ENCODE measurements at places on chromosomes 6 and 20.

- no peak for DNase-seq
These were observed 3.2 kb downstream of the CEP162 start for GRCh38 chr6:84224251-84224650.

DNA sequence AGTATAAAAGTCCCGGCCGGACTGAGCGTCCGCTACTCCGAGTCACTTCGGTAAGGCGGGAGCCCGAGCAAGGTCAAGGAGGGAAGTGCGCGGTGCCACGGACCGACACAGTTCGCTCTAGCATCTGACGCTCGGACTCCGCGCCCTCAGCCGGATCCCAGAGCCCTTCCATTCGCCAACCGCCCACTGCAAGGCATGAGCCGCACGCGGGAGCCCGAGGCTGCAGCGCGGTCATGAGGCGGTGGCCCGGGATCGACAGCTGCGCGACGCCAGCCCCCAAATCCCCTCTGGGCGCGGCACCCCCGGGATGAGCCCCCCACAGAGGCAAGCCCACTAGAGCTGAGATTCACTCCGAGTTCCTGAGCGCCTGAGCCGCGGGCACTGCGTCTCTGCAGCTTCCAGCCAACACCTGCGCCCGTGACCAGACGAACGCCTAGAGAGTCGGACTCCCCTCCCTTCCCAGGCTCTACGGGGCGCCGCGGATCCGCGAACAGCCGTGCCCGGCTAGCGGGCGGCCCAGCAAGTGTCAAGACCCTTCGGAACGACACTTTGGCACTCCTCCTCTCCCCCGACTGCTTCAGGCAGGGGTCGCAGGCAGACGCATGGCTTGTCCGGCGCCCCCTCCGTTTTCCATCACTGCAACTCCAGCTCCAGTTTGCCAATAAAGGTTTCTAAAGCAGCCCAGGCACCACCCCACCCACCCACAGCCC lies 725 bp upstream of the ISM1 start:
- DNase-seq = no peak

DNA sequence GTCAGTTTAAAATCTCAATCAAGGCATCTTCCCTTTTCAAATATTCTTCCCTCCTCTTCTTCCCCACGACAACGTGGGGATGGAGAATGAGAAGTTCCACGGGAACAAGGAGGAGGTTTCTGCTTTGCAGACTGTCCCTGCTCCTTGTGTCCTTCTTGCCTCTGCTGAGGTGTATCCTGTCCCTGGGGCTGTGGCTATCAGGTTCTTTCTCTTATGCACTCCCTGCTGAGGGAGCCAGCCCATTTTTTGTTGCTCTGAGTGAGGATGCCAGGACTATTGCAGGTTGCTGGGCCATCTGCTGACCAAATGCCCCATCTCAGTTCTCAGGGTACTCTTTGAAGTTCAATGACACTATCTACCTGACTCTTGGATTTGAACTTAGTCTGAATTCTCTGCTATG lies 533.6 kb downstream of the RNF144B start:
- DNase-seq = no peak

DNA sequence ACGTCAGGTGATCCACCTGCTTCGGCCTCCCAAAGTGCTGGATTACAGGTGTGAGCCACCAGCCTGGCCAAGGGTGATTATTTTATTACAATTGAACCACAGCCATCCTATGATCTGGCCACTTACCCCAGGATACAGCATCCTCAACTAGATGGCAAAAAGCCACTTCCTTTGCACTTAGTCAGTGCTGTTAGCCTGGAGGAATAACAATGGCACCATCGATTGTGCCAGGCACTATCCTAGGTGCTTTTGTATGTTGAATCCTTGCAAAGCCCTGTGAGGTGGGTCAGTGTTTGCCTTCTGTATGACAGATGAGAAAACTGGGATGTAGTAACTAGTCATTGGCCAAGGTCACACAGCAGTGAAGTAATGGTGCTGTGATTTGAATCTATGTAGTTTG lies 11.2 kb upstream of the TTPAL start:
- DNase-seq = no peak

DNA sequence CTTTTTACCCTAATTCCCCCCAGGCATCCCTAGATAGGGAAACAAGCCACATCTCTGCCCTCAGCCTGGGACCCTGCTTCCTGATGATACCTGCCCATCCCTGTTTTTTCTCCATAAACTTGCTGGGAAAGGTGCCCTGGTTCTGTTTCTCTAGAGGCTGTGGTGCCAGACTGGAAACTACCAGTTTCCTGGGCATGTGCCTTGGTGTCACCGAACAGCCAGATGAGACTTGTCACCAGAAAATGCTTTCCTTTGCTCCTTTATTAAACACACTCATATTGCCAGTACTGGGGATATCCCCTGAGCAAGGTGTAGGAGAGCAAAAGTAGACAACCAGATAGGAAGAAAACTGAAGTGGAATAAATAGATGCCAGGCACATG lies 16.8 kb downstream of the SRSF3 start:
- DNase-seq = no peak

DNA sequence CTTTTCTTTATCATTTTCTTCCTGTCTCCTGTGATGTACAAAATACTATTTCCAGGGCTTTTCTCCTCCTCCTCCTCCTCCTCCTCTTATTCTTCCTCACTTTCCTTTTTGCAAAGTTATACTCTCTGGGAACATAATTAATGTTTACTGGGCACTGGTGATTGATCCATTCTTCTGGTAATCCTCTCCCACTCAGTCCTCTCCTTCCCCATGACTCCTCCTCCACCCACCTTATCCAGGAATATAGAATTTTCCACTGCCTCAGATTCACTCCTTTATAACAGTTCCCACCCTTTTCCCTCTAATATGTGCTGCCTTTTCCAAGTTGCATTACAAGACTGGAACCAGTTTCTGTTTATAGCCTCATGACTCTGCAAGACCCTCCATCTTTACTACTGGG lies 62.5 kb upstream of the IYD start:
- no peak for DNase-seq

GRCh38 chr20:58117944-58118343 lies 110.5 kb downstream of the ANKRD60 start:
- DNase-seq = no peak

DNA sequence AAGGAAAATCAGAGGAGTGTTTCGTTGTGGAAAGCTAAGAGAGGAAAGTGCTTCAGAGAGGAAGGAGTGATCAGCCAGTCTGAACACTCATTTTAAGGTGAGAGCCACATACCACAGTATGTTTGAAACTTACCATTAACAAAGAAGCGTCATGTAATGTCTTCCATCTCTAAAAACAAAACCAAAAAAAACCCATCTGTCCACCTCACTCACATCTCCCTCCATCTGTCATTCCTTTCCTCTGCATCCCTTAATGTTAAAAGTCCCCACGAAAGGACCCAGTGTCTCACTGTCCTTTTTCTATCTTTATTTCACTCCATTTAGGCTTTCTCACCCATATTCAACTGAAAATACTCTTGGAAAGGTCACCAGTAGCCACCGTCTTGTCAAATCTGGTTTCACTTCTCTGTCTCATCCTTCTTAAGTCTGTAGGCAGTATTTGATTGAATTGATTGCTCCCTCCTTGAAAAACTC lies 59.4 kb upstream of the GNRH2 start:
- no peak for DNase-seq

DNA sequence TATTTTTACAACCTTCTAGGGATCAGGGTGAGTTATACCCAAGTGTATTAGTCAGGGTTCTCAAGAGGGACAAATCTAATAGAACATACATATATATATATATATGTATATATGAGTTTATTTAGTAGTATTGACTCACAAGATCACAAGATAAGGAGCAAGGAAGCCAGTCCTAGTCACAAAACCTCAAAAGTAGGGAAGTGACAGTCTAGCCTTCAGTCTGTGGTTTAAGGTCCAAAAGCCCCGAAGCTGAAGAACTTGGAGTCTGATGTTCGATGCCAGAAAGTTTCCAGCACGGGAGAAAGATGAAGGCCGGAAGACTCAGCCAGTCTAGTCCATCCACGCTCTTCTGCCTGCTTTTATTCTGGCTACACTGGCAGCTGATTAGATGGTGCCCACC lies 632.7 kb upstream of the AGPAT4 start:
- DNase-seq = no peak

DNA sequence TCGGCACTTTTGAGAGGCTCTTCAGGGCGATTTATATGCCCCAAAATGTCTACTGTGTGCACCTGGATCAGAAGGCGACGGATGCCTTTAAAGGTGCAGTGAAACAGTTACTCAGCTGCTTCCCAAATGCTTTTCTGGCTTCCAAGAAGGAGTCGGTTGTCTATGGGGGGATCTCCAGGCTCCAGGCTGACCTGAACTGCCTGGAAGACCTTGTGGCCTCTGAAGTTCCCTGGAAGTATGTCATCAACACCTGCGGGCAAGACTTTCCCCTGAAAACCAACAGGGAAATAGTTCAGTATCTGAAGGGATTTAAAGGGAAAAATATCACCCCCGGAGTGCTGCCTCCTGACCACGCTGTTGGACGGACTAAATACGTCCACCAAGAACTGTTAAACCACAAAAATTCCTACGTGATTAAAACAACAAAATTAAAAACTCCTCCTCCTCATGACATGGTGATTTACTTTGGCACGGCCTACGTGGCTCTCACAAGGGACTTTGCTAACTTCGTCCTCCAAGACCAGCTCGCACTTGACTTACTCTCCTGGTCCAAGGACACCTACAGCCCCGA lies 8.2 kb downstream of the GCNT2 start:
- no peak for DNase-seq

DNA sequence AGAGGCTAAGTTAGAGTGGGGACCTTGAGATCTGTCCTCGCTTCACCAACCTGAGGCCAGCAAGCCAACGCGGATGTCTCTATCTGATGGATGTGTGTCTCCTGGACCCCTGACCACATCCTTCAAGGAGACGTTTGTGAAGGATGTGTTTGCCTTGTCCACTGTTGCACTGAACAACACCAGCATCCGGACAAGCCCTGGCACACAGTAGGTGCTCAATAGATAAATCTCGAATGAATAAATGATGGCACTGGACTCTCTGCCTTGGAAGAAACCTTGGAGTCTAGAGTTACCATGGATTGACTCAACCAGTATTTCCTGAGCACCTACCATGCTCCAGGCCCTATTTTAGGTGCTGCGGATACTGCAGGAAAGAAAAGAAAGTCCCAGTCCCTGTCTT lies 97.7 kb upstream of the PTPN1 start:
- no peak for DNase-seq

DNA sequence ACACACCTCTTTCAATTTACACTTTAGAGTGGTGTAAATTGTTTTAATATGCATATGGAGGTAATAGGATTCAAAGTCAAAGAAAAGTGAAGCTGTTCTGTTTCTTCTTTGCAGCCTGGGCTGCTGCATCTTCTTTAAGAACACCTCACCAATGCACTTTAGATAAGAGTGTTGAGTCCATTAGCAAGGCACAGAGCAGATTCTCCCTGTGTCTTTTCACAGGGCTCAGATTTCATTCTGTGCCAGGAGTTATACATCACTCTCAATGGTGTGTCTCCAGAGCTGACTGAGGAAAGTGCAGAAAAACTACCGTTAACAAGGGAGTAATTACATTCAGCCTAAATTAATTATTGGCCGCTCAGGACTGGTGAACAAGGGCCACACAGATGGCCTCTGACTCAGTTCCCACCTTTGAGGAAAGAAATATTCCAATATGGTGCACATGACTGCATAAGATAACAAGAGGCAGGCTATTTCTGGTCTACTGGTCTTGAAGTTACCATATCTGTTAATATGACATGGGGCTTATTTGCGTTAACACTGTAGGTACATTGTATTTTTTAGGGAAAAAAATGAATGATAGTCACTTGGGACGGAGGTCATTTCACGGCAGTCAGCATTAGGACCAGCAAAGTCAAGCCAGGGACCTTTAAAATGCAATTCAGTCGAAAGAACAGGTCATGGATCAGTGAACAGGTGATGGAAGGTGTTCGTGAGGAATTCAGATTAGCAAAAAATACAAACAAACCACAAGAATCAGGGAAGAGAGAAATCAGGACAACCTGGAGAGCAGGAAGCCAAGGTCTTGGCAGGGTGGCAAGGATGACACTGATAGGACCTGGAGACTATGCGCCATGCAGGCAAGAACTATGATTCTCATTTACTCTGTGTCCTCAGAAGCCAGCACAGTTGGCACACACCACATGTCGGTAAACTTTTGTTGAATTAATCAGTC lies 203.7 kb downstream of the TBX18 start:
- DNase-seq = no peak

DNA sequence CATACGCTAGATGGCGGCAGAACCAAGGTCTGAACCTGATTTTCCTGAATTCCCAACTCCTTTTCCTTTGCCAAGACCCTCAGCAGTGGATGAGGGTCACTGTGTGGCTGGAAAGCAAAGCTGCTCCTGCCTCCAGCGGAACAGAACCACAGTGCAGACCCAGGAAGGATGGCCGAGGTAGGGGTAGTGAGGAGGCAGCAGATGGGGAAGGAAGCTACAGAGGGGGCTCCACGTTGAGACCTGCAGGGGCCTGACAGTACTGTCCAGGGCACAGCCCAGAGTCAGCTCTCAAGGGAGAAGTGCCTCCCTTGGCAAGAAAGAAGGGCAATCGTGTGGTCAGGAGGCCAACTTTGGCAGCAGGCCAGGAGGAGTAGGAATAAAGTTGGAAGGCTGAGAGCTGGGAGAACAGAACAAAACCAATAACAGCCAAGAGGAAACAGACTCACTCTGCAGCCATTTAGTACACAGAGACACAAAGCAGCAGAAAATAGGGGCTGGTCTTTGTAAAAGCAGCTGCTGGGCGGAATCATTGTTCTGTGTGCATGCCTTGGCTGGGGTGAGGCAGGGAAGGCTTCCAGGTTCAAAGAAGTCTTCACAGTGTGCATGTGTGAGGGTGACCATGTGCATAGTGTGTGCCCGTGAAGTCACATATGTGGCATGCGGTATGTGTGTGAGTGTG lies 3.1 kb downstream of the GABRR2 start:
- no peak for DNase-seq

DNA sequence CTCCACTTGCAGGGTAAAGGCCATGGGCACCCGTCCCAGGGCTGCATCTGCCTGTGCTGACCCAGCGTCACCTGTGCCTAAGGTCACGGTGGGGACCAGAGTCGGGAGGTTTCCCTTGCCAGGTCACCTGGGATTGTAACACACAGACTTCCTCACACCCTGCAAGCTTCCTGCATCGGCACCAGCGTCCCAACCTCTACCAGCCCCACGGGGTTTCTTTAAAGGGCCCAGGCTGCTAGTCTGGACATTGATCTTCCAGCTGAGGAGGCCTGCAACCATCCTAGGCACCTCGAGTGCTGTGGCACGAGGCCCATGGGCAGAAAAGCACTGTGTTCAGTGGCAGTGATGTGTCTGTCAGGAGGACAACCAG lies 12.6 kb downstream of the ACSS1 start:
- DNase-seq = no peak

- DNase-seq = no peak
These were observed 91.1 kb upstream of the OPRM1 start for GRCh38 chr6:153947808-153948447.

GRCh38 chr6:24448828-24449525 lies 40.4 kb downstream of the GPLD1 start:
- no peak for DNase-seq

DNA sequence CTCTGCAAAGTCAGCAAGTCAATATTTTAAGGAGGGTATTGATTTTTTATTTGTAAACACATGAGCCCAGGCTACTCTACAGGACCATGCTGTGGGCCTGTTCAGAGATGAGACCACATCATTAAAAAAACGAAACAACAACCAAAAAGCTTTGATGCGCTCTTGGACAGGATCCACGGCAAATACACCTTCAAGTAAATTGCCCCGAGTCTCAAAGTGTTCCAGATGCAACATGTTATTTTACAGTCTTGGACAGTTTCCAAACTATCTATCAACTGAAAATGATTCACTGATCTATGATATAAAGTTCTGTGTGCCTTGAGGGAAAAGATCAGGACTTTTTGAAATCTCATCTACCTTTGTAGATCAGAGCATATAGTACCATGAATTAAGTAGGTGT lies 25.8 kb upstream of the CARMIL1 start:
- no peak for DNase-seq

- no peak for DNase-seq
These were observed 22.0 kb upstream of the MAS1L start for GRCh38 chr6:29509711-29510110.
